ENCODE measurements at places on chromosomes 3 and 15.

GRCh38 chr3:186044968-186045367 lies 63.9 kb downstream of the ETV5 start:
- DNase-seq, result peak; percentile 93

DNA sequence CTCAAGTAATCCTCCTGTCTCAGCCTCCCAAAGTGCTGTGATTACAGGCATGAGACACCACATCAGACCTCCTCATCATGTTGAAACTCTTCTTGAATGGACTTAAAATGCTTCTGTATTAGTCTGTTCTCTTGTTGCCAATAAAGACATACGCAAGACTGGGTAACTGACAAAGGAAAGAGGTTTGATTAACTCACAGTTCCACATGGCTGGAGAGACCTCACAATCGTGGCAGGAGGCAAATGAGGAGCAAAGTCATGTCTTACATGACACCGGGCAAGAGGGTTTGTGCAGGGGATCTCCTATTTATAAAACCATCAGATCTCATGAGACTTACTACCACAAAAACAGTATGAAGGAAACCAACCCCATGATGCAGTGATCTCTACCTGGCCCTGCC lies 113.5 kb downstream of the CNTN4 start:
- DNase-seq, result no peak

- no peak for DNase-seq
Measured at GRCh38 chr3:27721717-27722564, at the start of gene EOMES. EOMES (minus strand) TSS chr3:27722323; CDS start chr3:27722294, 29 bp downstream.

DNA sequence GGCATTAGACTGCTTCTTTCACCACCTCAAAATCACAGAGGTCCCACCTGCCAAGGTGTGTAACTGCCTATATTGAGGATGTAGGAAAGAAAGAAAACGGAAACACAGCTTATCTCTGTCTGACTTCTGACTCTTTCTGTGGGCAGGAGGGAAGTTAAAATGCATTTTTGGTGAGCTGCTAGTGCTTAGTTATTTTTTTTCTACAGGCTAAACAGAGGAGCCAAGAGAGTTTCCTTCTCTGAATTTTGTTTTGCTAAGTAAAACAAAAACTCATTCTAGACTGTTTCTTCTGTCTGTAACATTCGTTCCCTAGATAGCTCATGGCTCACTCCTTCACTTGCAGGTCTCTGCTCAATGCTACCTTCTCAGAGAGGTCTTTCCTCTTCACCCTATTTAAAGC lies 18.8 kb upstream of the AMOTL2 start:
- DNase-seq, result no peak

DNA sequence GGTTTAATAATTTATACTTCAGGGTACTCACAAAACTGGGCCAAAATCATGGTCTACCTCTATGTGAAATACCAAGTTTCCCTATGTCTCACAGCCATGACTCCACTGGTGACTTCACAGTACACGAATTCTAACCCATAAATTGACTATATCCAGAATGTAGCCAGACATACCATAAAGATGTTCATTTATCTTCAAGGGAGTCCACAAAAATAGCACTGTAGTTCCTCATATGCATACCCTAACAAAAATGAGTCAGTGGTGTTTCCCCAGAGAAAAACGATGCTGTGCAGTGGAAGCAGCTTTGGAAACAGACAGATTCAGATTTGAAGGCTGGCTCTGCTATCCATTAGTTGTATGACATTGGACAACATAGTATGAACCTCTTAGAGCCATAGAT lies 438.8 kb downstream of the FHIT start:
- DNase-seq, result no peak

All from hippocampal formation (tissue), 2 donors.